ENCODE measurements at places on chromosomes 7 and 10.
A peak's percentile ranks its signal among the peaks of the same experiment; 100 is the strongest.

DNA sequence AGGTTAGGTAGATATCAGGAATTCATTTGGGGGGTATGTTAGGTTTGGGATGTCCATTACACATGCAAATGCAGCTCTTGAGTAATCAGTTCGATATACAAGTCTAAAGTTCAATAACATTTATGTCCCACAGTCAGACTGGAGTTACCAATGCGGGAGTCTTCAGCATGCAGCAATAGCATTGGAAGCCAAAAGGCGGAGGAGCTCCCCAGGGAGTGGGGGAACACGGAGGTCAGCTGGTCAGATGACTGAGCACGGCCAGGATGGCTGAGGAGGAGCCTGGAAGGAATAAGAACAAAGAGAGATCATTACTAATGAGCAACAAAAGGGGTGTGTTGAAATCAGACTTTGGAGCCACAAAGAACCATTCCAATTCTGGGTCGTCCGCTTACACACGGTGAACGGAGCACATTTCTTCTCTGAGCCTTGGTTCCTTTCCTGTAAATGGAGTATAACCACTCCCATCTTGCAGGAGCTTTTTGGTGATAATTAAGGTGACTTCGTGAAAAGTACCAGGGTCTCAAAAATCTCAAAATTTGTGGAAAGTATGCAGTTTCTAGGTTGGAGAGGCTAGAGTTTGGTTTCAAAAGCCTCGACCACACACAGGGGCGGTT, 478 bp upstream of the ZNF22 start:
- no peak for DNase-seq

- DNase-seq: no peak
Observed at GRCh38 chr7:79352323-79352722, 101.1 kb downstream of the MAGI2 start.

DNA sequence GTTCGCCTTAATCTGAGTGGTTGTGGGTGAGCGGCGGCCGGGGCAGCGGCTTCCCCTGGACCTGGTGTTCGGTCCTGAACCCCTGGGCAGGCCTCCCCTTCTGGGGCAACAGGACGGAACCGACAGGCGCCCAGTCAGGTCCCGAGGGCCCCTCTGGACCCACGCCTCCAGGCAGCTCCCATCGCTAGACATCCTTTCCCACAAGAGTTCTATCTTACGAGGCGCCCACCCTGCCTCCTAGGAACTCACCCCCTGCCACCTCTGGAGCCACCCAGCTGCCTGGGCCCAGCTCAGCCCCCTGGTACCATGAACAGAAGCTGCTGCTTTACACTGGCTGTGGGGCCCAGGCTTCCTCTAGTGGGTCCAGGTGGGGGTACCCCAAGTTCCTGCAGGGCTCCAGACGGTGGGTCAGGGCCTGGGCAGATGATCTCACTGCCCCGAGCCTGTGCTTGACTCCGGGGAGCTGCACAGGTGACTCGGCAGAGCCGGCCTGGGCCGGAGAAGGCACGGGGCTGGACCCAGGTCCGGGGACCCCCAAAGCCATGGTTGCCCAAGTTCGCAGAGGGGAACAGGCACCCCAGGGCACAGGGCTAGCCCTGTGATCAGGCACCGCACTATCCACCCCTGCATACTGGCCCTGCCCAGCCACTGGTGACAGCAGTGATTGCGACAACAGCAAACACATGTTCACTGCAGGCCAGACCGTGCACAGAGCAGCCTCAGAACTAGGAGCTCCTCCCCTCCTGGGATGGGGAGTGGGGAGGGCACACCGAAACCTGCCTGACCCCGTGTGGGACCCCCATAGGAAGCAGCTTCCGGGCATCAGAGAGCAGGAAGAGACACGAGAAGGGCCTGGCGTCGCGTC, 180.3 kb downstream of the ELFN1 start:
- no peak for DNase-seq

- no peak for DNase-seq
Observed at GRCh38 chr10:43953672-43954071, 305.0 kb upstream of the ZNF32 start.

GRCh38 chr7:99455874-99456273, 10.1 kb downstream of the ATP5MF start:
- no peak for DNase-seq

- no peak for DNase-seq
Observed at GRCh38 chr10:97047788-97048187, 138.0 kb downstream of the SLIT1 start.

GRCh38 chr10:20993389-20993788, 96.3 kb upstream of the NEBL start:
- DNase-seq: no peak

DNA sequence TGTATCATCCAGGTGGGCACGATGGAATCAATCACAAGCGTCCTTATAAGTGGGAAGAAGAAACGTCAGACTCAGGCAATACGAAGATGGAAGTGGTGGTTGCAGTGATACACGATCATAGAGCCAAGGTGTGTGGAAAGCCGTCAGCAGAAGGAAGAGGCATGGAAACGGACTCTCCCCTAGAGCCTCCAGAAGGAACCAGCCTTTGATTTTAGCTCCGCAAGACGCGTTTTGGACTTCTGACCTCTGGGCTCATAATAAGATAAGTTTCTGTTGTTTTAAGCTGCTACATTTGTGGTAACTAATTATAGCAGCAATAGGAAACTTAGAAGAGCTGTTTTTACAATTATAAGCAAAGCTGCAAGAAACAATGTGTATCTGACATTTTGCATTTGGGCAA, 14.8 kb downstream of the FANK1 start:
- DNase-seq: no peak

GRCh38 chr10:124616040-124616835, 127.9 kb downstream of the FAM53B start:
- DNase-seq: peak; percentile 27

GRCh38 chr7:16944936-16945335, 63.2 kb upstream of the AGR3 start:
- no peak for DNase-seq

DNA sequence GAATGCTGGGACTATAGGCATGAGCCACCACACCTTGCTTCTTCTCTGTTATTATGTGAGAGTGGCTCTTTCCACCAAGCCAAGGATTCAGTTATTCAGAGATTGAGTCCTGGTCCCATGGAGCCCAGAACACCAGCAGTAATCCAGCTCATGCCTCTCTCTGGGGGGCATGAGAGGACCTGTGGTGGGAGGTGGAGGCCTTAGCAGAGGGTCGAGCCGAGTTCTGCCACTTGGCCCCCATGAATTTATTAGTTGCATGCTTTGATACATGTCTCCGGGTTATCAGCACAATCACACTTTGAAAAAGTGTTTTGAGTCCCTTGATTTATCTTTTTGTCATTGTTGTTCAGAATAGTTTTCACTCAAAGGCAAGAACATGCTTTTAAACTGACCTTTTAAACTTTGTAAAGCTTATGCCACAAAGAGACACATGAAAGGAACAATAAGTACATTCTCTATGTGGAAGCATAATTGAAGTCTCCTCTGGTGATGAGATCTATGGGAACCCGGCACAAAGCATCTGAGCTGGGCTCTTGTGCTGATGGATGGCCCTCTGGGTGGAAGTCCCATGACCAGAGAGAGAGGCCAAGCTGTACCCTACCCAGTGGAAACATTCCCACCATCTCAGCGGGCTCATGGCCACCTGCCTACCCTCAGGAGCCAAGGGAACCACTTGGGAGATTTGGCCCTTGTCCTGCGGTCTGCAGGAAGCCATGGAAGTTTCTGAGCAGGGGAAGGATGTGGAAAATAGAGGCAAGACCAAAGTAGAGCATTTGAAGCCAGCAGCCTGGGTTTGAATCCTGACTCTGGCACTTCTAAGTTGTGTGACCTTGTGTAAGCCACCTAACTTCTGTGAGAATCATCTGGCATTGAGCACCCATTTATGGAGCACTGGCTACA, 53.9 kb downstream of the MINDY4 start:
- no peak for DNase-seq

DNA sequence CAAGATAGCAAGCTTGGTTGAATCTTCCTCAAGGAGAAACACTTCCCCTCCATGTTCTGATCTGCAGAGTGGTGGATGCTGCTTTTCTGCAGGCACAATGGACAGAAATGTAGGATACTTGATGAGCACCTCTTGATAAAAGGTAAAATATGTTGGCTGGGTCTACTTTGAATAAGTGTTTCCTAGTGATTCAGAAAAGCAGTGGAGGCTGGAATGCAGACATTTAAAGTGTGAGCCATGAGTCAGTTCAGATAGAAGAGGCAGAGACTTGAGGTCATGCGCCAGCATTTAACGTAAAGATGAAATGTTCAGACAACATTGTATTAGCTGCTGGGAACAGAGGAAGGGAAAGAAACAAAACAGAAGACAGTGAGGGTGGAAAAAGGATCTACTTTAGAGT, 403.1 kb downstream of the ADRA2A start:
- no peak for DNase-seq

- DNase-seq: no peak
Observed at GRCh38 chr7:4133491-4134044, 548.5 kb upstream of the FOXK1 start.

DNA sequence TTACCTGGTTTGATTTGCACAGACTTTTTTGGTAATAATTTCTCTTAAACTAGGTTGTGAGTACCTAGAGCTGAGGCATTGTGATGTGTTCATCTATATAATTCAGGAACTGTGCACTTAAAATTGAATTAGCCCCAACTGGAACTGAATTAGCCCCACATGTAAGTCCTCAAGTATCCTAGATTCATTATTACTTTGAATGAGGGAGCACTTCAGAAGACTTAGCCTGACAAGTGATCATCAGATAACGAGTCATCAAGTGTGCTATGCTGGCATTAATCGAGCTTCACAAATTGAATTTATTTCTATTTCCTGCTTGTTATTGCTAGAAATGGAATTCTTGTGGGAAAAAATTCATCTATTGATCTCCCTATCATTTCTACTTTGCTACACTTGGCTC, 323.4 kb upstream of the SEMA3D start:
- DNase-seq: no peak

DNA sequence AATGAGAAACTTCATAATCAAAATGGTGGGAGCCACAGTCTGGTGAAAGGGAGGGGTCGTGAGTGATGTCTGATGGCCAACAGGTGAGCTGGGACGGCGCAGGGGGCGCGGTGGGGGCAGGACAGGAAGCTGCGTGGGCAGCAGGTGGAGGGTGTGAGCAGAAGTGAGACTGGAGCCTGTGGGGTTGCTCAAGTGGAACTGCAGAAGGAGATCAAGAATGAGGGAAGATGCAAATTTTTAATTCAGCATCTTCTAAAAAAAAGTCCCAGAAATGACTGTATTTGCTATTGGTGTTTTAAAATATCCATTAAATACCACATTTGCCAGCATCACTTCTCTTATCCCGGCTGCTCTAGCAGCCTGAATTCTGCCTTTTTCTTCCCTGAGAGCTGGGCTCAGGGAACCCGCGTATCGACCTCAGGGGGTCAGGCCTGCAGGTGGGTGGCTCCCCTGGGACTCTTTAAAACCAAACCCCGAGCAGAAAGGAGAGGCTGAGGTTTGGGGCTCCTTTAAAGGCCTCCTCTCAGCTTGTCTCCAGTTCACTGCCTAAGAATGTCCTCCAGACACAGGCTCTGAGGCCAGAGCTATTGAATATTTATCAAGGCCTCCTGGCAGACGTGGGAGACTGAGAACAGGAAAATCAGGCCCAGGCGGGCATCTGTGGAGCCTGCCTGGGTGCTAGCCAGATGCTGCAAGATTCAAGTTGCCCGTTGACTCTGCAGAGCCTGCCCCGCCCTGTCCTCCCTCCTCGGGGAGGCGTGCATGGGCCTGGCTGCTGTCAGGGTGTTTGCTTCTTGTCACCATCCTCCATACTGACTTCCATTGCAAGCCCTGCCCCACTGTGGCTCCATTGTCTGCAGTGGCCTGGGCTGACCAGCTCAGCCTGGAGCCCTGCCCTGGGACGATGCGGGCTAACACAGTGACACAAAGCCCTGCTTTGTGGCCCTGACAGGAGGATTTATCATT, 53.9 kb downstream of the SYPL1 start:
- no peak for DNase-seq

DNA sequence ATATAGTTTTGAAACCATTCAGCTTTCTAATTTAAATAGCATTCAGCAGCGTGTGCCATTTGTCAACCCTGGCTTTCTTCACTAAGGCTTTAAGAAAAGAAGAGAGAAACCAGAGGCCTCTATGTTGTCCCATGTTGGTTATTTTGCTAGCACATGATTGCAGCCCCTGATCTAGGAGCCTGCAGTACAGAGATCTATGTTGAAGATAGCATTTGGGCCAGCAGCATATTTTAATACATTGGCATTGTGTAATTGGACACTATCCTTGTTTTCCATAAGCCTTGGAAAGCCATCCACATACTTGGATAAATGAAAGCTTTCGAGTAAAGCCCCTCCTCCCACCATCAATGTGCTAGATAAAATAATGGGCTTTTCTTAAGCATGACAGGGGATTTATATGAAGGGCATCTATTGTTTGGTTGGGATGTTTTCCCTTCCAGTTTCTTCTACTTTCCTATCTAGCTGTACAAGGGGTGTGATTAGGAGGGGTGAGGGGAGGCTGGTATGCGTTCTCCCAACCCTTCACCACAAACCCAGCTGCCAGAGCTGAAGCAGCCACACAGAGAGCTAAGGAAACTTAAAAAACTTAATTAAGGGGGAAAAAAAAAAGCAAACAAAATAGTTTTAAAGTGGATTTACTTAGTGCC, 23.1 kb upstream of the SDHAF3 start:
- no peak for DNase-seq

DNA sequence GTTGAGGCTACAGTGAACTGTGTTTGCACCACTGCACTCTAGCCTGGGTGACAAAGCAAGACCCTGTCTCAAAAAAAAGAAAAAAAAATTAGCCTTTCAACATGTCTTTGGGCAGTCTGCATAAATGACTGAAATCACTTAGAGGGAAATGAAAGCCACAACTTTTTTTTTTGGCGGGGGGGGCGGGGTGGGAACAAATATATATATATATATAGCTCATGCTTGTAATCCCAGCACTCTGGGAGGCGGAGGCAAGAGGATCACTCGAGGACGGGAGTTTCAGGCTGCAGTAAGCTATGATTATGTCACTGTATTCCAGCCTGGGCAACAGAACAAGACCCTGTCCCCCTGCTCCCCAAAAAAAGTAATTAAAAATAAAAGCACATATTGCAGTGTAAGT, 23.4 kb upstream of the MICU1 start:
- no peak for DNase-seq

- DNase-seq: no peak
Observed at GRCh38 chr7:47941136-47941844, 7.0 kb downstream of the PKD1L1 start.

Data from CD4-positive, alpha-beta T cell treated with Interleukin-4 for 4 hours (primary cell).